ENCODE measurements at places on chromosomes 7 and 10.

GRCh38 chr10:112769081-112769480 is 181.0 kb upstream of the TCF7L2 start:
- DNase-seq = no peak

DNA sequence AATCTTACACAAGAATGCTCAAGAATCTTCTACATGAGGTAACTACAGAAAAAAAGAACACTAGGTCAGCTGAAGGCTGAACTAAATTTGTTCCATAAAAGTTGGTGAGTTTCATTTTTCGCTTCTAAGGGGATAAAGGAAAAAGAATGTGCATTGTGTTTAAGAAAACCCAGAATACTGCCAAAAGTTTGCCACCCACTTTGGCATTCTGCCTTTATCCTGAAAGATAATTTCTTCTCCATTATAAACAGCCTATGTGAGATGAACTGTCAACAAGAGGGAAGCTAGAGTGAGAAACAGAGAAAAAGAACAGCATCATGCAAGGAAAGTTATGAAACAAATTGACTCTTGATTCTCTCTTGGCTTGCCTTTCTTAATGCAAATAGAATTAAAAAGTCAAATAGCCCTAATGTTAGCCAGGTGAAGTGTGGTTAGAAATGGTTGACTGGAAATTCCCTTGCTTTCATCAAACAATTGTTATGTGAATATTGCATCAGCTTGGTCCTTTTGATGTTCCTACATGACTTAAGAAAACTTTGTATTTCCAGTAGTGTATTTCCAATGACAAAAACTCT is 25.8 kb downstream of the STEAP1 start:
- no peak for DNase-seq

DNA sequence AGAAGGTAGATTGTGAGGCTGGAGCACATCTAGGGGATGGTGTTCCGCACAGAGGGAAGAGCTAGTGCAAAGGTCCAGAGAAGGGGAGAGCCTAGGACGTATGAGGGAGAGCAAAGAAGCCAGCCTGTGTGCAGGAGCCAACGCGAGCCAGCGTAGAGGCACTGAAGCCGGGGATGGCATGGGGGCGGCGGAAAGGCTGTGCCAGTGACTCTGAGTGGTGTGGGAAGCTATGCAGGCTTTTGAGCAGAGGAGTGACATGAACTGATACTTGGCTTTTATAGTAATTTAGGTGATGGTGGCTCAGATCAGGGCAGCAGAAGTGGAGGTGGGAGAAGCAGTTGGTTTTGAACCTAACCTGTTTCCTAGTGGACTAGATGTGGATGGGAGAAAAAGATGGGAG is 65.8 kb downstream of the ATXN7L1 start:
- DNase-seq = no peak

- DNase-seq = no peak
These were observed 964.5 kb downstream of the CNTNAP2 start for GRCh38 chr7:147081117-147081516.

- no peak for DNase-seq
These were observed 19.7 kb downstream of the AHR start for GRCh38 chr7:17318146-17318545.

DNA sequence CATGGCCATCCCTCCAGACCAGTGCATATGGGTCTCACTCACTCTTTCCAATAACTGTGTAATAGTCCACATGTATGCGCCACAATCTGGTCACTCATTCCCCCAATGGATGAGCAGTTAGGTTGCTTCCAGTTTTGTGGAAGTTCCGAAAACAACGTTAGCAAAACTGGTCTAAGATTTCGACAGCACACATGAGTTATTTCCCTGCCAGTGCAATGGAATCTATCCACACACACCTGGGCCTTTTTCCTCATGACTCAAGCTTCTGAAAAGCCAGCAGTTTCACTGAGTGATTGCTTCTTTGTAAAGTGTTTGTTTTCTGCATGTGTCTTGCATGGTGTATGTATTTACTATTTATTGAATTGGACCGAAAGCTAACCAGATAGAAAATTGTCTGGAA is 58.8 kb upstream of the FHIP2A start:
- DNase-seq = no peak

DNA sequence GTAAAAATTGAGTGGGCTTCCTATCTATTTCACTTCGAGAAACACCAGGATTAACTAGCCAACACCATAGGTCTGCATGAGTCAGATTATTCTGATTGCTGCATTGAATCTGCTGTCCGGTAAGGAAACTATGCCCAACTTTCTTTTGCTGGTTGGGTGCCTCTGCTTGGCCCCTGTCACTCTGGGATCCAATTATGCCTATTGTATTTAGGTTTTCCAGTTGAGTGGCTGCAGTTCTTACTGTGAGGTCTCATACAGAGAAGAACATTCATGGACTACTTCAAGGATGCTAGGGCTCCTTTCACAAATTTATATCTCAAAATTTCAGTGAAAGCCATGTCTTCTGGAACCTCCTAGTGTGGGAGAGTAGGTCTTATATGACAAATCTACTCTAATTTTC is 215.1 kb upstream of the SORCS1 start:
- no peak for DNase-seq

- no peak for DNase-seq
These were observed 120.4 kb upstream of the TARP start for GRCh38 chr7:38393874-38394273.

DNA sequence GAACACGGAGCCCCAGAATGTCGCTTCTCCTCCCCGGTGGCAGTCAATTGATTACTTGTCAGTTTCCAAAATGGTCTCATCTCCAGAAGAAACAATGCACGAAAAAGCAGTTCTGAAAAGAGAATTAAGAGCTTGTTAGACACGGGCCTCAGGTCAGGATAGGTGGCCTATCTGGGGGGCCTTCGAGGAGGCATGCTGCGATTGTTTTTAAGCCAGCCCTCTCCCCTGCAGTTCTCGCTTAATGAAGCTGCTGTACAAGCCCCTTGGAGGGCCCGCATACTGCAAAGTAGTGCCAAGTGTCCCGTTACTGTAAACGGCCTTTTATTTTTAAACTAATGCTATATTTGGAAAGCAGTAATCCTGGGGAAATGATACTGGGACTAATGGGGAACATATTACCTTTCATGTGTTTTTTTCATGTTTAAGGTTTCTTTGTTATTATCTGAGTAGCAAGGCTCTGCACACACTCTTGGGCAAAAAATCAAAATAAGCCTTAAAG is 114.8 kb upstream of the TCF7L2 start:
- DNase-seq = no peak

- no peak for DNase-seq
These were observed 967 bp downstream of the ADARB2 start for GRCh38 chr10:1736144-1736971.

GRCh38 chr7:21327422-21328409 is 100.2 kb upstream of the SP4 start:
- DNase-seq = no peak

GRCh38 chr10:127774766-127775559 is 38.0 kb downstream of the FOXI2 start:
- DNase-seq = no peak

DNA sequence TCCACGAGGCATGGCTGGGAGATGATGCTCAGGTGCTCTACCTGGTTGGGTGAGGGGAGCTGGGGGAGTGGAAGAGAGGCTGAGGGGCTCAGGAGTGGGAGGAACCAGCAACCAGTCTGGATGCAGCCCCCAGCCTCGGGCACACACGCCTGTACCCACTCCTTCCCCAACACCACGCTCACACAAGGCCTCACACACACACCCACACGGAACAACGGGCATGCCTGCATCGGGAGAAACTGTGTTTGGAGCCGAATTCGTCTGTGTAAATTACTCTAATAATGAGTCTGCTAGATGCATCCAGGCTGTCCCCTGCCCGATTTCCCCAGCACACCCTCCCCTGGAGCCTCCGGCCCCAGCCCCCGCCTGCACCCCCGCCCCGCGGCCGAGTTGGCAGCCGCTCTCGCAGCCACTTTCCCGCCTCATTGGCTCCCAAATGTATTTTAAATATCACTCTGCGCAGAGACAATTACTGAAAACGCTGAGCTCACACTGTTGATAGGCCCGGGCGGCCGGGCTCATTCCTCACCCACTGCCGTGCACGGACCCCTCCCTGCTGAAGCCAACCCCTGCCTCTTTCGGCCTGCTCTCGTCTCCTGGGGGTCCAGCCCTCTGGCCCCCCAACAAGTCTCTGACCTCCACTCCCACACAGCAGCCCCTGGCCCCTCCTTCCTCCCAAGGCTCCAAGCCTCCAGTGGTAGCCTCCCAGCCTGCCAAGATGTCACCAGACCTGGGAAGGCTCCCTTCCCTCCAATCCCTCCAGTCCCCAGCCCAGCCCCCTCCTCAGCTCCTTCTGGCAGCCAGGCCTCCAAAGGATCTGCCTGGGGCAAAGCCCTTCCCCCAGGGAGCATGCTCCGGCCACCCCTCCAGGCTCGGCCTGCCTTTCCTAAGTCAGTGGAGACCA is 11.1 kb downstream of the H2BK1 start:
- no peak for DNase-seq

GRCh38 chr7:136514776-136515175 is 353.7 kb upstream of the CHRM2 start:
- no peak for DNase-seq

- no peak for DNase-seq
These were observed 6.7 kb downstream of the TCF7L2 start for GRCh38 chr10:112956631-112957350.

GRCh38 chr7:142629588-142630260 is 119.5 kb upstream of the PRSS1 start:
- DNase-seq = no peak

DNA sequence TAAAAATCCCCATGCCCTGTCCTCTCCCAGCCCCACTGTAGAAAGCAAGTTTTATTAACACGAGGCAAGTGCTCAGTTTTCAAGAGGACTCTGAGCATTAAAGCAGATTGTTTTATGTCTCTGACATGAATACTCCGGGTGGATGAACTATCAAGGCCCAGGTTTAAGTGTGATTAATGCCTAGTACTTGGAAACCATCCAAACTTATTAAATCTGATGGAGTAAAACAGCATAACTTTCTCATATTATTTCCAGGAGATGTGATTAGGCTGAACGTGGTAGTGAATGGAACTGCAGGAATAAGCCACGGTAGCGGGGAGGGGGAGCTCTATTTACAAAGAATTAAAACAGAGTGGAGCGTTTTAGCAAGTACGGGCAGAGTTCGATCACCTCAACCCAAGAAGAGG is 144.2 kb upstream of the RNF32 start:
- DNase-seq = no peak

DNA sequence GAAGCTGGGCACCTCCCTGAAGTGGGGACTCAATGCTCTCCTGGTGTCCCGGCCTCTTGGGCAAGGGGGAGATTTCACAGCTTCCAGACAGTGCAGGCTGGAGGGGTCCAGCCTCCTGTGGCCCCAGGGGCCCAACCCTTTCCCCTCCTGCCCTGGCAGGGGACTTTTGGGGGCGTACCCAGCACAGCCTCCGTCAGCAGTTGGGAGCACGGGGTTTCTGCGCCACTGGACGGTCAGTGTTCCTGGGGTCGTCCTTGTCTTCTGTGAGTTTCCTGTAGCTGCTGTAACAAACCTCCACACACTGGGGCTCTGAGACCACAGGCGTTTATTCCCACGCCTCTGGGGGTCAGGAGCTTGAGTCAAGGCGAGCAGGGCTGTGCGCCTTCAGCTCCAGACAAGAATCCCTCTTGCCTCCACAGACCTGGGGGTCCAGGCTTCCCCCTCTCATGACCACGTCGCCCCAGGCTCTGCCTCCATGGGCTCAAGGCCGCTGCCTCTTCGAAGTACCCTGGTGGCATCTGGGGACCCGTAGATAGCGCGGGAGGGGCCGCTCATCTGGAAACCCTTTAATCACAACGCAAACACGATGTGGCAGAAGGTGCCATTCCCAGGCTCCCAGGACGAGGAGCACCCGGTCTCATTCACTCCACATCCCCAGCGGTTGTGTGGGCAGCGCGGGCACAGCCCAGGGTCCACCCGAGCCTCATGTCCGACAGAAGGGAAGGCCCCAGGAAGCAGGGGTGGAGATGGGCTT is 14.0 kb downstream of the PWWP2B start:
- no peak for DNase-seq

- no peak for DNase-seq
These were observed 488.5 kb downstream of the ZNF33B start for GRCh38 chr10:42149722-42150427.

DNA sequence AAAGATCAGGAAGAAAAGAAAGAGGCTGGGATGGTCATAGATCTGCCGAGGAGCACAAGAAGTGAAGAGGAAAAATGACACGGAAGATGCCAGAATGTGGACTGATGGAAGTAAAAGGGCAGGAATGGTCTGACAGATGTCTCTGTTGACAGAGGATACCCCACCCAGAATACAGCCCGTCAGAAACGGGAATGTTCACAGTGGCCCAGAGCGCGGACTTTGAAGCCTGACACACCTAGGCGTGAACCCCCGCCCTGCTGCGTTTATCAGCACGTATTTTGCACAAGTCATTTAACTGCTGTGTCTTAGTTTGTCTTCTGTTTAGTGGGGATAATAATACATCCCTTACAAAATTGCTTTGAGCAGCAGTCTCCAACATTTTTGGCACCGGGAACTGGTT is 27.1 kb downstream of the AKR1B1 start:
- DNase-seq = no peak
